Myometrial cell (primary cell): ENCODE measurements at places on chromosomes 6 and 20. TPM values are rescaled to one million over a fixed set of nuclear protein-coding genes. Genes with fewer than 3 reads are reported as not detected.

The POM121L2 gene
- total RNA-seq: not detected in 2 replicates

The IPCEF1 gene
- total RNA-seq: 1.7 TPM in 1 of 2 replicates, not detected in the other

The PROKR2 gene
- not detected in 2 replicates for total RNA-seq

The DLL1 gene
- under 0.01 TPM in 1 of 2 replicates, not detected in the other for total RNA-seq

The LY6G6C gene
- total RNA-seq: not detected in 2 replicates

The FHL5 gene
- not detected in 2 replicates for total RNA-seq

The KCNK15 gene
- total RNA-seq: not detected in 2 replicates

The RNF217 gene
- 2.6 and 9.0 TPM in 2 replicates for total RNA-seq

The INSM1 gene
- not detected in 2 replicates for total RNA-seq

The TMEM239 gene
- under 0.01 TPM in 1 of 2 replicates, not detected in the other for total RNA-seq

The CCN6 gene
- not detected in 2 replicates for total RNA-seq
